ENCODE measurements at places on chromosomes 5 and 9.

DNA sequence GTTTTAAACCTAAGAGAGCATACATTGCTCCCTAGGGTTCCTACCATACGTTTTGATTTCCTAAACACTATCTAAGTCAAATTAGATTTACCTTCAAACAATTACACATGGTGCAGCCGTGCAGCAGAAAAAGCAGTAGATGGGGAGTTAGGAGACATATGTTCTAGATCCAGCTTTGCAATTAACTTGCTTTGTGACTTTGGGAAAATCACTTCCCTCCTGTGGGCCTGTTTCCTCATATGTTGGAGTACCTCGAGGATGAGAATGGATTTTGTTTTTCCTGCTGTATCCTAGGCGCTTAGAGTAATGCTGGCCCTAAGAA, 711 bp downstream of the MRPL50 start:
- DNase-seq = no peak

- no peak for DNase-seq
Measured at GRCh38 chr9:131053896-131054295, 42.4 kb upstream of the AIF1L start.

GRCh38 chr9:114902786-114903524, 27.4 kb downstream of the TNFSF8 start:
- DNase-seq = no peak

- no peak for DNase-seq
Measured at GRCh38 chr5:150310246-150310645, 7.5 kb upstream of the ARSI start.

- no peak for DNase-seq
Measured at GRCh38 chr5:5217371-5217770, 77.2 kb downstream of the ADAMTS16 start.

- no peak for DNase-seq
Measured at GRCh38 chr5:68505917-68506860, 290.6 kb downstream of the PIK3R1 start.

DNA sequence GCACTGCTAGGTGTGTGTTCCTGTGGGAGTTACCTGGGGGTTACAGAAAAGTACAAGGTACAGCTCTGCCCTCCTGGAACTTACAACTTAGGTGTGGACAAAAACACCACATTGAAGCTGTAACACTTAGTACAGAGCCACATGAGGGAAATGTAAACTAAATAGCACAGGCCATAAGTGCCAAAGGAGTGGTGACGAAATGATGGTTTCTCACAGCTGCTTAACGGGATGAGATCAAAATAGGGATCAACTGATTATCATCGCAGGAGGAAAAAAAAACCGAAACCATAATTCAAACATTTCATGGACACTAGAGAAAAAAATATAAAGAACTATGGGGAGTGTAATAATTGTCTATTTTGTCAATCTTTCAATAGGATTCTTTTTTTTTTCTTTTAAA, 5.9 kb downstream of the LIX1 start:
- no peak for DNase-seq

DNA sequence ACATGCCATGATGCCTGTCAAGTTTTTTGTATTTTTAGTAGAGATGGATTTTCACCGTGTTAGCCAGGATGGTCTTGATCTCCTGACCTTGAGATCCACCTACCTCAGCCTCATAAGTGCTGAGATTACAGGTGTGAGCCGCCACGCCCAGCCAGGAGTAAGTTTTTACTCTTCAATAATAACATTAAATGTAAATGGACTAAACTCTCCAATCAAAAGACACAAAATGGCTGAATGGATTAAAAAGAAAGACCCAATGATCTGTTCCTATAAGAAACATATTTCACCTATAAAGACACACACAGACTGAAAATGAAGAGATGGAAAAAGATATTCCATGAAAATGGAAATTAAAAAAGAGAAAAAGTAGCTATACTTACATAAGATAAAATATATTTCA, 37.2 kb upstream of the ISOC1 start:
- DNase-seq = no peak

GRCh38 chr9:107626118-107626517, 136.5 kb upstream of the KLF4 start:
- no peak for DNase-seq
